ENCODE measurements at places on chromosomes 6 and 20.

- DNase-seq = no peak
Observed at GRCh38 chr6:47075741-47076421, 33.7 kb upstream of the ADGRF1 start.

- no peak for DNase-seq
Observed at GRCh38 chr6:160043784-160044183, 74.9 kb downstream of the IGF2R start.

- no peak for DNase-seq
Observed at GRCh38 chr20:34834459-34834893, 9.0 kb upstream of the NCOA6 start.

- no peak for DNase-seq
Observed at GRCh38 chr20:29878281-29878741, 1379.2 kb upstream of the DEFB115 start.

DNA sequence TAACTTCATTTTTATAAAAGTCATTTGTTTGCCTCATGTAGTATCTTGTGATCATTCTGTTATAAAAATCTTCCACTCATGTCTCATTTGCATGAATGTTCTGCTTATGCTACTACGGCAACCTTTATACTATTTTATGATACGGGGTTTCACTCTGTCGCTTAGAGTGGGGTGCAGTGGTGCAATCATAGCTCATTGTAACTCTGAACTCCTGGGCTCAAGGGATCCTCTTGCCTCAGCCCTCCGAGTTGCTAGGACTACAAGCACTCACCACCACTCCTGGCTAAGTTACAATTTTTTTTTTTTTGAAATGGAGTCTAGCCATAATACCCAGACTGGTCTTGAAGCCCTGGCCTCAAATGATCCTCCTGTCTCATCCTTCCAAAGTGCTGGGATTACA is 154.4 kb upstream of the PREP start:
- DNase-seq = no peak
